ENCODE measurements at places on chromosomes 7 and 10. TPM values are rescaled to one million over a fixed set of nuclear protein-coding genes. Genes with fewer than 3 reads are reported as not detected.

GRCh38 chr10:29636178-29636577 is 1.4 kb upstream of the SVIL start:
- peak; percentile 64 for DNase-seq

DNA sequence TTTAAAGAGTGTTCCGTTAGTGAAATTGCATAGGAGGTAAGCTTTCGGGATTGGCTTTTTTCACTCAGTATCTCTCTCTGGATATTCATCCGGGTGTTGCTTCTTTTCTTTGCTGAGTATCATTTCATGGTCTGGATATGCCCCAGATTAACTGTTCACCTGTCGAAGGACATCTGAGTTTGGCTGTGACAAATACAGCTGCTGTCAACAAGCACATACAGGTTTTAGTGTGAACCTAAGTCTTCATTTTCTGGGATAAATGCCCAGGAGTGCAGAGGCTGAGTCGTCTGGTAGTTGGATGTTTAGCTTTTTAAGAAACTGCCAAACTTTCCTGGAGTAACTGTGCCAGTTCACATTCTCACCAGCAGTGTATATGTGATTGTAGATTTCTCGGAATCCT is 5.6 kb downstream of the DOCK1 start:
- no peak for DNase-seq

- DNase-seq, result peak; percentile 51
Measured at GRCh38 chr7:93228302-93228701, 2.0 kb upstream of the HEPACAM2 start.

Gene ARHGAP22
- 10.1 TPM for polyA plus RNA-seq

GRCh38 chr7:1591396-1591795 is 21.6 kb upstream of the PSMG3 start:
- no peak for DNase-seq

DNA sequence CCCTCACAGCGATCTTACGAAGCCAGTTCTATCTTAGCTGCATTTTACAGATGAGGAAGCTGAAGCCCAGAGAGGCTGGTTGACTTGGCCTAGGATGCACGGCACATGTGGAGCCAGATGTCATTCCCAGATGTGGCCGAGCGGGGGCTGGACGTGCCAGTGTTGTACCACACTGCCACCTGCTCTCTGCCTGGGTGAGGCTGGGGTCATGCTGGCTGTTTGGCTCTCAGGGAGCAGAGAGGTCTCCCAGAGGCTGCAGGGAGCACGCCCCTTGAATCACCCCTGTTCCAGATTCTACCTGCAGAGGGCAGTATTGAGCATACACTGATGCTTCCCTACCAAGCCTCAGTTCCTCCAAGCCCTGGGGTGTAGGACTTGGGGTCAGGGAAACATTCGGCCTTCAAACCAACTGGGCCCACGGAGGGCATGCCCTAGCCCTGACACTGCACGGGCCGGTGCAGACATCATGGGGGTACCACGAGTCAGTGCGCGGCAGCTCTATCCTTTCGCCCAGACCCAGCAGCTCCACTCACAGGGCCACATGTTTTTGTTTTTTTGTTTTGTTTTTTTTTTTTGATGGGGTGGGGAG is 3.8 kb upstream of the GTF2IRD1 start:
- DNase-seq, result no peak

GRCh38 chr10:105540381-105540780 is 899.3 kb downstream of the SORCS3 start:
- no peak for DNase-seq

DNA sequence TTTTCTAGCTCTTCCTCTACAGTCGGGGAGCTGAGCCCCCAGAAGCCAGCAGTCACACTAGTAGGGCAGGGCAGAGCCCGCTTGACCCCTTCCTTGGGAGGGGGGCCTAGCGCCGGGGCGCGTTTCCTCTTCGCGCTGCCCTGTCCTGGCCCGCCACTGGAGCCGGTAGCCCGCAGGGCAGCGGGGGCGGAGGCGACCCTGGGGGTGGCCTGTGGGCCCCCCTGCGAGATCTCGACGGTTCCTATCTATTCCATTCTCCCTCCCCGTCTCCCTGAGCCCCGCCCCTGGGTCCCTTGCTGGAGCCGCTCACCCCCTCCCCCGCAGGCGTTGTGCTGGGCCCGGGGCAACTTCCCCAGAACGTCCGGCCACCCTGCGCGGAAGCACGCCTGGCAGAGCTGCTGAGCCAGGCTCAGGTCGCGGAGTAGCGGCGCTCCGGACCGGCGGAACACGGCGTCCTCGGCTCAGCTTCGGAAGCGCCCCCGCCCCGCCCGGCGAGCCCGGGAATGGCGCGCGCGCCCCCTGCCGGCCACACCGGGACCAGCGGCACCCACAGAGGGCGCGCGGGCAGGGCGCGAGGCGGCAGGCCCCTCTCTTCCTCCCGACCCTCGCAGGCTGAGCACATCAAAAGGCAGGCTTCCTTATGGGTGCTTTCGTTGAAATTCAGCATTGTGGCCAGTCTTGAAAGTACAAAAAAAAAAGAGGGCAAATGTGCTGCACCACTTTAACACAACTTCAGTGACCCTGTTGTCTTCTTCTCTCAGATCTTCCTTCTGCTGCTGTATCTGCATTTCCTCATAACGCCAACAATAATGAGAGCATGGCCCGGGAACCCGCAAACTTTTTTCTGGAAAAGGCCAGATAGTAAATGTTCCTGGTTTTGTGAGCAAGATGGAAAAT is 327.6 kb downstream of the TNS3 start:
- peak; percentile 36 for DNase-seq

Gene OPN4
- polyA plus RNA-seq, result not detected

GRCh38 chr10:30422151-30422695 is 11.8 kb upstream of the MAP3K8 start:
- no peak for DNase-seq

GRCh38 chr10:122658356-122659049 is 41.1 kb downstream of the C10orf120 start:
- no peak for DNase-seq

GRCh38 chr7:69243016-69243415 is 355.3 kb upstream of the AUTS2 start:
- DNase-seq, result no peak

GRCh38 chr7:135913404-135913803 is 63.8 kb downstream of the MTPN start:
- DNase-seq, result no peak

Gene HOXA2
- 1.3 TPM for polyA plus RNA-seq

Gene TSPAN33
- polyA plus RNA-seq, result 4.8 TPM

- no peak for DNase-seq
Measured at GRCh38 chr7:82335001-82335400, 108.6 kb downstream of the CACNA2D1 start.

DNA sequence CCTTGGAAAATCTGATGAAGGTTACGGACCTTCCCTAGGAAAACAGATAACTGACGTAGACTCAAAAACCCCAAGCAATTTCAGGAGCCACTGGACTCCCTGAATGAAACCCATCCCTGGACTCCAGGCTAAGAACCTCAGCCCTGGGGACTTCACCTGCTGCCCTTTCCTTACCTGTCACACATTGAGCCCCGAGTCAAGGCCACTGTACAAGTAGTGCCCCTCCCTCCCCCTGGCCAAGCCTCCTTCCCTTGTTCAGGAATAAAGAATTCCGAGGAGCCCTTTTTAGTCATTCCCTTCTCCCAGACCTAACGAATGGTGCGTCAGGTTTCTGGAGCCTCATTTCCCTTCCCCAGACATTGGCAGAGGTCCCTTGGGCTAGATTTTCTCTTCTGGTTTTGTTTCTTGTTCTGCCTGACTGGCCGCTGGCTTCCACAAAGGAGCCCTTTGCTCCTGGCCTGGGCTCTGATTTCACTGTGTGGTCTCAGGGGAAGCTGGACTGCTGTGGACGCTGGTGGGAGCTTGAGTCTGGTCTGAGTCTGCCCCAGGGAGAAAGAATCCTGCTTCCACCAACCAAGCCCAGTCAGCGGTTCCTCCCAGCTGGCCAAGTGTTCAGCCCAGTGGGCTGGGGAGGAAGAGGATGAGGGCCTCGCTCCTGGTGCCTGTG is 31.7 kb downstream of the ZNF775 start:
- no peak for DNase-seq

Gene SLC25A28
- 31.9 TPM for polyA plus RNA-seq

- no peak for DNase-seq
Measured at GRCh38 chr7:40324914-40325313, 190.1 kb downstream of the SUGCT start.

Gene ZNF398
- polyA plus RNA-seq, result 10.3 TPM

DNA sequence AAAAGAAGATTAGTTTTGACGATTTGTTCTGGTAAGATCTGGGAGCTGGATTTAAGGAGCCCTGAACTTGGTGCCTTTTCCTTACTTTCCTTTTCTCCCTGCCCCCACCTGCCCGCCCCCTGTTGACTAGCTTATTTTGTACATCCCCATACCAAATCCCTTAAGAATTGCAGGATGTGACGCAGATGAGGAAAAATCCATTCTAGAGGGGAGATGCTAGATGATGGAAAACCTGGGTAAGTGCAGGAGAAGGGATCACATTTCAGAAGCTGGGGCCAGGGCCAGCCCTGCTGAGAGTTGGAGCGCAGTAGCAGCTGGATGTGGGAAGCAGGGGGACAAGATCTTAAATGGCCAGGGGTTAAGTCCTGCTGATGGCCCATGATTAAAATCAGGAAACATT is 93.9 kb downstream of the CCDC3 start:
- DNase-seq, result no peak

DNA sequence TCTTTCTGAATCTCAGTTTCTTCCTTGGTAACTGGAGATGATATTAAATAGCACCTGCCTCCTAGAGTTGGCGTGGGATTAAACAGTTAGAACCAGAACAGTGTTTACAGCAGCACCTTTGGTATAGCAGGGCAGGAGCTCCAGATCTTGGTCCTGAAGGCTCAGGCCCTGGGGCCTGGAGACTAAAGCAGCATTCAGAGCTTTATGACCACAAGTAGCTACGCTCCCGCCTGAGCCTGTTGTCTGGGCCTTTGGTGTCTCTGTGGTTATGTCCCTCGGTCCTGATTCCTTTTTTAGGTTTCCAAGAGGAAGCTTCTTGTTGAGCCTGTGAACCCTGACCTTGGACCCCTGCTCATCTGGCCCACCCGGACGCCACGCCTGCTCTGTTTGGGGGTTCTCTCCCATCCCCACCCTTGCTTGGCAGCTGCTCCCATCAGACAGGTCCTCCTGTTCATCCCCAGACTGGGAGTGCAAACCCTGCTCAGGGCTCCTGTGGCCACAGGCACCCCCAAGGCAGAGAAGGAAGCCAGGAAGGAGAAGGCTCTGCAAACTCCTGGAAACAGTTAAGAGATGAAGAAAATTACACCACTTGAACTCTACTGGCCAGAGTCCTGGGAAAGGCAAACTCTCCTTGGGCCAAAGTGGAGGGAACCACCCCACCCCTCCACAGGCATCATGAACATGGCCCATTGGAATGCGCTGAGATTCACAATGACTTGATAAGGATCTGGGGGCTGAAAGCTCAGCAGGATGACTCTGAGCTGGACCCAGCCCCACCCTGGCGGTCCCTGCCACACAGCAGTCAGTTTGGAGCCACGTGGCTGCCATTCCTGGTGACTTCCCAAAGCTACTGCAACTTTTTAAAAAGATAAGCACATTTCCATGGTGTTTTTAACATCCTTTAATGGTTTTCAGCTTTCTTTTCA is 50.1 kb upstream of the TMEM72 start:
- no peak for DNase-seq

Gene DNAH11
- polyA plus RNA-seq, result 0.23 TPM

DNA sequence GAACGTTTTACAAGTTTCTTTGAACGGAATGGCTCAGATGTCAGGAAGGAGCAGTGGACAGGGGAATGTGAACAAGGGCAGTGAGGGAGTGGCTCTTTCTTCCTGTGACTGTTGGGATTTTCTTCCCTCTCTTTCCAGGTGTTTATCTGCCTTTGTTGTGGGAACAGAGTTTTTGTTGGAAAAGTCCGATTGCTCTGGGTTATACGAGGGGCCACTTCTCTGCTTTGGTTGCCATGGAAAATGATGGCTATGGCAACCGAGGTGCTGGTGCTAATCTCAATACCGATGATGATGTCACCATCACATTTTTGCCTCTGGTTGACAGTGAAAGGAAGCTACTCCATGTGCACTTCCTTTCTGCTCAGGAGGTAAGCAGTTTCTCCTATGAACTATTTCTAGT is 41.4 kb downstream of the ZRANB1 start:
- no peak for DNase-seq

Gene LIPM
- not detected for polyA plus RNA-seq

- DNase-seq, result no peak
Measured at GRCh38 chr7:88432301-88432700, 125.6 kb upstream of the STEAP4 start.

Gene TCAF2
- 2.6 TPM for polyA plus RNA-seq

Gene LIPF
- polyA plus RNA-seq, result not detected

- DNase-seq, result no peak
Measured at GRCh38 chr10:86790394-86790793, 34.0 kb downstream of the BMPR1A start.

Gene GJD4
- not detected for polyA plus RNA-seq

- DNase-seq, result no peak
Measured at GRCh38 chr7:128174386-128174785, 66.7 kb upstream of the LEP start.

DNA sequence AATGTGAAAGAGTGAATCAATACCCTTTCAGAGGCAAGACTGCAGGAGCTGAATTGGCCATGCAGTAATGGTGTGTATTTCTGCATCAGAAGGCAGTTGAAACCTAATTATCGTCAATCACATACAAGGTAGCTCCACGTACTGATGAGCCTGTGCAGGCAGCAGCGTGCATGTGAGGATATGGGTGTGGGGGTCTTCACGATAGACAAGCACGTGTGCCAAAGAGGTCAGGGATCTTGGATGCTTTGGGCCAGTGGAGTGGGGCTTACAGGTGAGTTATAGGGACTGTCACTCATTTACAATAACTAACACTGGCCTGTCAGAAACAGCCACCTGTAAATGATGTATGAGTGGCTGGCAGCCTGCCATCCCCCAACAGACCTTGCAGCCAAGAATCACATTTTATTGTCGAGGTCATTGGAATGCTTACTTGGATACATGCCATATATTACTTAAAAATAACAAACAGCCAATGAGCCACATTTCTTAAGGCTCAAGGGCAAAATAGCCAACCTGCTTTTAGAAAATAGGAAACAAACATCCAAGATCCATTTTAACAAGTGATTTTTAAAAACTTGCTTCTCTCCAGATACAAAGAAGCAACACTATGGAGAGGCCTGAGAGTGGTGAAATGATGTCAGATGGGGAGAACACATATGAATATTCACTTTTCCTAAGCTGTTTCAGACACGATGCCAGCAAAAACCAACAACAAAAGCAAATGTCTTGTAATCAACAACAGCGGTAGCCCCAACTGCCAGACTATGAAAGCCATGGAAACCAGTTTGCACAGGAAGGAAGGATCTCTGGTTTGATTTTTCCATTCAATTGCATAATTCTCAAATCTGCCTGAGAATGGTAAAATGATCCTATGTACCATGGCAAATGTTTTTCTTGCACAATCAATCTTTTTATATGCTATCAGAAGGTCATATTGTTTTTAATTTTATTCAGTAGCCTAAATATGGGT is 210.7 kb downstream of the SKAP2 start:
- DNase-seq, result peak; percentile 33

DNA sequence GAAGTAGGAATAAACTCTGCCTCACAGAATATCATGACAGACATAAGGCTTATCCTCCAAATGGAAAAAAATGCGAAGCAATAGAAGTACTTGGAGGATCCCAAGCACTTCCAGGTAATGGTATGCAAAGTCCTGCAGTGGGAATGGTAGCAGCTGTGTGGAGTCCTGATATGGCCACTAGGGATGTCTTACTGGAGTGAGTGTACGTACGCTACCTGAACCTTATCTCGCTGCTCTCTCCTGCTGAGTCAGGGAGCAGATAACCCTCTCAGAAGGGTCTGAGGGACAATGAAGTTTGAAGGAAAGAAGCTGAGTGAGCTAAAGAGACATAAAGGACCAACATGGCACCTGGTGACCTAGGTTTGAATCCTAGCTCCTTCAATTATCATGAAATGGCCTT is 42.2 kb downstream of the CH25H start:
- no peak for DNase-seq
